Kasumi-1 (cell line): ENCODE measurements at places on chromosomes 2 and 18.

- DNase-seq, result no peak
These were observed 13.0 kb upstream of the APCDD1 start for GRCh38 chr18:10441472-10441871.

DNA sequence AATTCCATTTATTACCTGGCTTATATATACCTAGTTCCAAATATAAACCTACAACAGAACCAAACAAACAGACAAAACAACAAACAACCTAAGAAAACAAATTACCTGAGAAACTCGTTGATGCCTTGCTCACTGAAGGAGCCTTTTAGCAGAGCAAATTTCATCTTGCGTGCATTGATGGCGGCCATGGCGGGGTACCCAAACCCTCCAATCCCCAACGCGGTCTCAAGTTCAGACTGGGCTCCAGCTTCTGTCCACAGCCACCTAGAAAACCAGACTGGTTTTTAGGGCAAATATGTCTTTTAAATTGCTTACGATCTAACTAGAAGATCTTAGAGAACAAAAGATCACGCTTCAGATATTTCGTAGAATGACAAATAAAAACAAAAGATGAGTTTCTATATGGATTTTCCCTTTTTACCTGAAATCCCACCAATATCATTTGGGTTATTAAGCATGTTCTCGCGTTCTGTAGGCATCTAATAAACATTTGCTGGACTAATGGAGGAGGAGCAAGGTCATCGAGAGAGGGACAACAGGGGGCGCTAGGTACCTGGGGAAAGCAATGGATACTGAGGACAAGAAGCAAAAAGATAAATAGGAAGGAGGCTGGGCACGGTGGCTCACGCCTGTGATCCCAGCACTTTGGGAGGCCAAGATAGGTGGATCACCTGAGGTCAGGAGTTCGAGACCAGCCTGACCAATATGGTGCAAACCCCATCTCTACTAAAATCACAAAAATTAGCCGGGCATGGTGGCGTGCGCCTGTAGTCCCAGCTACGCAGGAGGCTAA is 25.2 kb downstream of the PDIA6 start:
- no peak for DNase-seq

DNA sequence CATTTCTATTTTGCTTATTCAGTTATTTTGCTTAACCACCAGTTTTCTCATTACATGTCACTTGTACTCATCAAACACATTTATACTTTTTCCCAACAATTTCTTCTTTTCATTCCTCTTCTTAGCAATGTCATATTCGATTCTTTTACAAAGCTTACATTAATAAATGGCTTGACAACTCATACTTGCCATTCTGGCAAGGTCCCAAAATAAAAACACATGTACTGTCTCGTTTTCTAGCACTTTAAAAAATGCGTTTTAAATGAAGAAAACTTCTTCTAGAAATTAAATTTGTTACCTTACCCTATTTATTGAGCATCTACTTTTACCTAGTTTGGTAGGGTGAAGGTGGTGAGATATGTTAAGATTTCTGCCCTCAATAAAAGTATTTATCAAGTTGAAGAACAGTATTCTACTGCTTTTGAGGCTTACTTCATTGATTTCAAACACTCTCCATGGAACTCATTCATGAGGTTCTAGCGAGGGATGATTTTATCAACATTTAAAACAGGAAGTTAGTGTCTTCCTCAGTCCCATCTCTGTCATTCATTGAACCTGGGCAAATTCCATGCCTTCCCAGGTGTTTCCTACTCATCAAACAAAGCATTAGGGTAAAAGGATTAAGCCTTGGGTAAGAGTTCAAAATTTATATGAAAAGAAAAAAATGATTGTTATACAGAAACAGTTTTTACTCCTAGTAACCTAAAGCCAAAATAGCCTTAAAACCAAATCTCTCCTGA is 52.6 kb downstream of the CALCRL start:
- DNase-seq, result no peak

DNA sequence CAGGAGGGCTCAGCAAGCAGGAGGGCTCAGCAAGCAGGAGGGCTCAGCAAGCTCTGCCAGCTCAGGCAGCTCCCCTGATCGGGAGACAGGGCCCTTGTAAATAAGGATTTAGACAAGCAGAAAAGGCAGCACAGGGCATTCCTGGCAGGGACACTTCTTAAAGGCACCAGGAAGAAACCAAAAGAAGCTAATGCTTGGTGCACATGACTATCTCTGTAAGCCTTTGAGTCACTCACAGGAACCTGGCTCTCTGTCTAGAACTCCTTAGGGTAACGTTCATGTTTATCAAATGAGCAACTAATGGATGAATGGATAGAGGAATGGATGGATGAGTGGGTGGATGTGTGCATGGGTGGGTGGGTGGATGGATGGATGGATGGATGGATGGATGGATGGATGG is 28.4 kb downstream of the TMEM37 start:
- no peak for DNase-seq

DNA sequence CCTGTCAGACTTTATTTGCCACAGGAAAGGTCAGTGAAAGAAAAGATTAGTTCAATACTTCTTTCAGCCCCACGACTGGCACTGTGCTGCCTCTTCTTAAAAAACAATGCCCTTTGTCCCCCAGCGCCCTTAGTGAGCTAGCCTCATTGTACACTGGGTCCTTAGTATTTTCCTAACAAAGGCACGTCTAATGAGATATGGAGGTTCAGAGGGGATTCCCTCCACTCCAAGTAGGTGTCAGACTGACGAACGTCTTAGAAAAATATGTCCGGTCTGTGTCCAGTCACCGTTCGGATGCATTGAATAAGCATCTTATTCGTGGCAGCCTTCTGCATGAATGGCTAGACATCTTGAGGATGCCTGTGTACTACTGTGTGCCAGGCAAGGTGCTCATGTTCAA is 1.1 kb downstream of the FECH start:
- DNase-seq, result no peak

GRCh38 chr2:163121483-163121882 is 282.9 kb upstream of the KCNH7 start:
- DNase-seq, result no peak

GRCh38 chr18:69128978-69129377 is 271.7 kb upstream of the DOK6 start:
- no peak for DNase-seq

DNA sequence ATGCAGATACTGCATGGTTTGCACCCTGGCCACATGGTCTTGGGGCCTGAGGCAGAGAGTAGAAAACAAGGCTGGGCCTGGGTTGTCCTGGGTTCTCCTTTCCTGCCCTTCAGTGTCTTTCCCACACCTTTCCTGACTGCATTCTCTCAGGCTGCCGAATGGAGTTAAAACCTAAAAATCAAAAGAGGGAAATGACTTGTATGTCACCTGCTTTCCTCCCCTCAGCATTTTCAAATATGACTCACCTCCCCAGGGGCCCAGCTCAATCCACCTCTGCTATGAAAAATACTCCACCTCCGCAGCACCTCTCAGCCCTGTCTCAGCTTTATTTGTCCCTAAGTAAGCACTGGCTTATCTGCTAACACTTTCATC is 457.8 kb upstream of the MEX3C start:
- DNase-seq, result no peak

DNA sequence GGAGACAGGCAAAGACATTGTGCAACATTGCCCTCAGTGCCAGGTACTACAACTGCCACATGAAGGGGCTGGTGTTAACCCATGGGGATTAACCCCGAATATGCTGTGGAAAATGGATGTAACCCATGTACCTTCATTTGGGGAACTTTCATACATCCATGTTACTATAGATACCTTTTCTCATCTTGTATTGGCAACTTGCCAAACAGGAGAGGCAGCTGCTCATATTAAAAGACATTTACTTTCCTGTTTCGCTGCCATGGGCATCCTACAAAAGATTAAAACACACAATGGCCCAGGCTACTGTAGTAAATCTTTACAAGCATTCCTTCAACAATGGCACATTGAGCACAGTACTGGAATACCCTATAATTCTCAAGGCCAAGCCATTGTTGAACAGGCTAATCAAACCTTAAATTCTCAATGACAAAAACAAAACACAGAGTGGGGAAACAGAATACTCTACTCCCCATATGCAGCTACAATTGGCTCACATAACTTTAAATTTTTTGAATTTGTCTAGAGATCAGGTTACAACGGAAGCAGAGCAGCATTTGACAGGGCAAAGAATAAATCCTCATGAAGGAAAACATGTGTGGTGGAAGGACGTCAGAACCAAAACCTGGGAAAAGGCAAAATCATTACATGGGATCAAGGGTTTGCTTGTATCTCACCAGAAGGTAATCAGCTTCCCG is 1723.5 kb upstream of the LRRTM1 start:
- DNase-seq, result no peak

- no peak for DNase-seq
These were observed 16.2 kb downstream of the IL18RAP start for GRCh38 chr2:102439065-102439695.

DNA sequence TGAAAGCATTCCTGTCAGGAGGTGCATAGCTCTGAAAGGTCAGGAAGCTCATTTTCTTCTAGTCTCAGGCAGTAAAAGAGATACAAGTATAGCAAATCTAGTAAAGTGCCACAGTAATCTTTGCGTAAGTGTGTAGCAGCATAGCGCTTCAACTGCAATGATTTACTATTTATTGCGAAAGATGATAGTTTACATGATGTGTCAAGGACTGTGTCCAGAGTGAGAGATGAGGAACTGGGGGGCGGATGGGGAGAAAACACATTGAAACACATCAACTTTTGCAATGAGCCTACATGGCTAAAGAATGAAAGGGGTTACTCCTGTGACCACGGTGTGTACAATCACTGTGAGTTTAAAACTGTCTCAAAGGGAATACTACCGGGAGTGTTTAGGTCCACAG is 644.4 kb downstream of the GALR1 start:
- DNase-seq, result no peak

GRCh38 chr18:11801573-11801972 is 49.6 kb upstream of the CHMP1B start:
- DNase-seq, result no peak

- DNase-seq, result no peak
These were observed 127.2 kb downstream of the OLA1 start for GRCh38 chr2:174121175-174121574.

DNA sequence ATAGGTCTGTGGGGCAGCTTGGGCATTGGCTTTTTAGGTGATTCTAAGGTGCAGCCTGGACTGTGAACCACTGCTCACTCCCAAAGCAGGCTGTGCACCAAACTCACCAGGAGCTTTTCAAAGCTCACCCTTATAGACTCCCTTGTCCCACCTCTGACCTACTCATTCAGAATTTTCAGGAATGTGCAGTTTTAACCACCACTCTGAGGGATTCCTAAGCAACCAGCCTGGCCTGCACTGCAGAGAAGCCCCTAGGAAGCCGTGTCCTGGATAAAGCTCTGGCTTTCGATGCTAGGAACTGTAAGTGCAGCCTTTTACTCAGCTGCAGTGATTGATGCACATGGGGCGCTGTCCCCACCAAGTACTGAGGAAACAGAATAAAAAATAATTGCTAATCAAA is 33.0 kb downstream of the MRO start:
- DNase-seq, result no peak

DNA sequence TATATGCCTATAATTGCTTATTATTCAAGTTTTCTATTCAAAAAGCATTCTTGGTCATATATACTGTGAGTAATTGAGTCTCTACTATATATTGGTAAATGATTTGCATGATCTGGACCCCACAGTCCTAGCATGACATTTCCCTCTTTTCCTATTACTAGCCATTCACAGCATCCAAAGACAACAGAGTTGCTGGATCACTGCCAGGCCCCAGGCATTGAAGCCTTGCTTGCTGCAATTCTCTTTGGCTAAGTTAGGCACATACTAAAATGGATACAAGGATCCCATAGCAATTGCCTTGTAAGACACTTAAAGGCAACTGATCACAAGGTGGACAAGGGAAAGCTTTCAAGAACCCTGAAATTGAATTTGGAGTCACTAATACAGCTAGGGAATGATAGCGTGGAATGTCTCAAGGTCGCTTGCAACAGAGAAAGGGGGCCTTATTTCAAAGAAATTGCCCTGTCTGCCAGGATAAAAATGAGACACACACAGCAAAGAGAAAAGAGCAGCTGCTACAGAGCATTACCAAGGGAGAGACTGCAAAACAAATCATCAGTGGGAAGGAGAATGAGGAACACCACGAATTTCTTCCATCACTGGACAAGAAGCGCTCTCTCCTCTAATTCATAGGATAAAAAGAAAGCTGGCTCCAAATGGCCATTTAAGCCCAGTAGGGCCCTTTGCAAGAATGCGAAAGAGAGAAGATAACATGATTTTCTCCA is 77.1 kb upstream of the EPHA4 start:
- DNase-seq, result no peak

- peak; percentile 24 for DNase-seq
These were observed at the start of gene SLC9A4 for GRCh38 chr2:102473020-102473419. SLC9A4 (plus strand) TSS chr2:102473226; CDS start chr2:102473760, 534 bp downstream.

DNA sequence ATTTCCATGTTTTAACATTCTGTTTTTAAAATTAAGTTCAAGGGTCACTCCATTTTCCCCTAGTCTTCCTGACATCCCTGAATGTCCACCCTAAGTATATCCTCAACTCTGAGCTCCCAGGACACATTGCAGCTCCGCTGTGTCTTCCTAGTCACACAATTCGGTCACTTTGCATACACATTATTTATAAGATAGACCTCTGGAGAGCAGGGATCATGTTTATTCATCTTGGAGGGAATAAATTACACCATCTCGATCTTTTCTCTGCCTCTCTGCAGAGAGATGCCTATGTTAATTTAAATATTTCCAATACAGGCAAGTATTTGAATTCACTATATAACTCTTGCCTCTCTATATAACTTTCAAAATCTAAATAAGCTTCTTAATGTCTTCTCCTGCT is 166.2 kb downstream of the SLC39A10 start:
- no peak for DNase-seq

GRCh38 chr2:67135208-67135607 is 261.9 kb upstream of the ETAA1 start:
- no peak for DNase-seq

GRCh38 chr2:1869987-1870386 is 125.7 kb upstream of the PXDN start:
- DNase-seq, result no peak

DNA sequence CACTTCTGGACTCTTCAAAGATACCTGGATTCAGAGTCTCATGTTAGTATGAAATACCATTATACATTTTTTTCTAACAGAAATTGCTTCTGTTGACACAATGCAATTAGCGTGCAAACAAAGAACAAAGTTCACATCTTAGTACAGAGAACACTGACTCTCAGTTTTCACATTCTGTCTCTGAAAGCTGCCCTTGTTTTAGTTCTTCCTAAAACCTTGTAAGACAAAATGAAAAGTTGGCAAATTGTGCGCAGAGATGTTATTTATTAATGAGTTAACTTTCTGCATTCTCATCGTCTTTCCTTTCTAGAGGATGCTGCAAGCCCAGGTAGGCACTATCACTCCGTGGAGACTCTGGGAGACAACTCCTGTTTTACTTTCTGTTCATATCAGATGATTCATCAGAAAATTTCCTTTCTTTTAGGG is 377.3 kb upstream of the POU3F3 start:
- no peak for DNase-seq

DNA sequence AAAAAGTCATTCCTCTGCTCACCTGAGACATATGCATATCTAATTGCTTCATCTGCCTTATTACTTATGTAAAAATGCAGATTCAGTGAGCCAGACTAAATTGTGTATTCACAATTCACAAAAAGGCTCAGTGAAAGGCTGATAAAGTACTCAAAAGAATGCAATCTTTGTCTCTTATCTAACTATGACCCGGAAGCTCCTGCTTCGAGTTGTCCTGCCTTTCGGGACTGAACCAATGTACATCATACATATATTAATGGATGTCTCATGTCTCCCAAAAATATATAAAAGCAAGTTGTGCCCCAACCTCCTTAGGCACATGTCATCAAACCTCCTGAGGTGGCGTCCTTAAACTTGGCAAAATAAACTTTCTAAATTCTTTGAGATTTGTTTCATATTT is 120.5 kb downstream of the SCN3A start:
- DNase-seq, result no peak

- DNase-seq, result no peak
These were observed 321.4 kb upstream of the MMADHC start for GRCh38 chr2:149908726-149909683.
